Hair follicle dermal papilla cell (primary cell): ENCODE measurements at places on chromosomes 5 and 9. TPM values are rescaled to one million over a fixed set of nuclear protein-coding genes. Genes with fewer than 3 reads are reported as not detected.

CPLANE1 gene
- total RNA-seq = 29.4 and 40.6 TPM in 2 replicates

SPATA31D1 gene
- total RNA-seq = not detected in 2 replicates

GABRA6 gene
- not detected in 2 replicates for total RNA-seq

MEIKIN gene
- total RNA-seq = not detected in 2 replicates

INIP gene
- 14.3 and 18.2 TPM in 2 replicates for total RNA-seq

PCDHA10 gene
- total RNA-seq = 0.32 and 0.85 TPM in 2 replicates

MUSK gene
- 0.12 and 0.97 TPM in 2 replicates for total RNA-seq

FAM240B gene
- total RNA-seq = not detected in 2 replicates

SLC1A1 gene
- 5.4 and 8.3 TPM in 2 replicates for total RNA-seq

CEMIP2 gene
- total RNA-seq = 278 and 348 TPM in 2 replicates

SLC23A1 gene
- total RNA-seq = not detected in 2 replicates
